ENCODE measurements at places on chromosomes 6 and 20. TPM values are rescaled to one million over a fixed set of nuclear protein-coding genes. Genes with fewer than 3 reads are reported as not detected.

- no peak for DNase-seq
- H3K27ac ChIP-seq: no peak overlapping the region
- H3K27me3 ChIP-seq: no peaks in the 10 kb centered on the region
- no peaks in the 10 kb centered on the region for H3K4me1 ChIP-seq
- H3K4me3 ChIP-seq: no peak overlapping the region
- no peaks in the 10 kb centered on the region for H3K36me3 ChIP-seq
Observed at GRCh38 chr6:147903931-147904330, 395.4 kb downstream of the SAMD5 start.

- H3K4me1 ChIP-seq: peaks cover 8% of the 10 kb centered on the region
- no peak for DNase-seq
- H3K27me3 ChIP-seq: no peaks in the 10 kb centered on the region
- no peak overlapping the region for H3K4me3 ChIP-seq
- no peak overlapping the region for H3K27ac ChIP-seq
Observed at GRCh38 chr6:37160922-37161778, 8.8 kb upstream of the PIM1 start.

DNA sequence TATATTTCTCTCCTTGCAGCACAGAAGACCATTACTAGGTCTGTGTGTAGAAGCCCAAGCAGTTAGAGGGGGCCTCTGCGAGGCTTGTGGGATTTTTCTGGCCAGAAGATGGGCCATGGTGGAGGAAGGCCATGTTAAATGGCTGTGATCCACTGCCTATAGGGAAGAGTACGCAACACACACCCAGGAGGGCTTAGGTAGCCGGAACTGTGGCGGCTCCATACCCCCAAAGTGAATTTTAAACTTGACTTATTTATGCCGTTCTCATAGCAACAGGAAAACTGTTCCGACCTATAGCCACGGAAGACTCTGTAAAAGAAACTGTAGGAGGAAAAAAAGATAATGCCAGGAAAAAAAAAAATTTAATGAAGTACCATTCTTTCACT is 69.5 kb downstream of the SLX4IP start:
- H3K27ac ChIP-seq: no peak overlapping the region
- H3K36me3 ChIP-seq: no peaks in the 10 kb centered on the region
- H3K27me3 ChIP-seq: no peaks in the 10 kb centered on the region
- no peak overlapping the region for H3K4me3 ChIP-seq
- DNase-seq: no peak
- H3K4me1 ChIP-seq: peaks cover 44% of the 10 kb centered on the region

GRCh38 chr20:23889775-23890187 is 10.2 kb upstream of the CST5 start:
- no peaks in the 10 kb centered on the region for H3K4me1 ChIP-seq
- H3K4me3 ChIP-seq: no peak overlapping the region
- no peaks in the 10 kb centered on the region for H3K36me3 ChIP-seq
- H3K27me3 ChIP-seq: no peaks in the 10 kb centered on the region

DNA sequence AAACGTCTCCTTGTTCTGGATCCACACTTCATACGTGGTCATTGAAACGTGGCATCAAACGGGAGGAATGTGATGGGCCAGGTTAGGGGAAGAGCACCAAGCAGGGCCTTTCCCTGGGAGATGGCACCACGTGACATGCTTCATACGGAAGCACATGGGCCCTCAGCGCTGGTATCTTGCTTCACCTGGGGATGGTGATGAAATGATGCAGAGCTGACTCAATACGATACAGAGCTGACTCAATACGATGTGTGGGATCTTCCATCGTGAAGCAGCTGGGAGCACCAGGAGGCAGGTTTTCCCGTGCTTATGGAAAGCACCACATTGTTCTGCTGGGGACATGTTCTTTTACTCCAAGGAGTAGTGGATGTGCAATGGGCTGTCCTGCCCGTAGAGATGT is 22.5 kb upstream of the TAGAP start:
- no peaks in the 10 kb centered on the region for H3K27me3 ChIP-seq
- H3K36me3 ChIP-seq: no peaks in the 10 kb centered on the region
- DNase-seq: no peak

The BPIFB2 gene
- total RNA-seq: not detected

GRCh38 chr6:158002951-158003853 is 21.5 kb downstream of the SYNJ2 start:
- H3K27me3 ChIP-seq: no peaks in the 10 kb centered on the region
- no peaks in the 10 kb centered on the region for H3K36me3 ChIP-seq
- H3K4me1 ChIP-seq: peaks cover 11% of the 10 kb centered on the region
- no peak for DNase-seq

- DNase-seq: no peak
- H3K36me3 ChIP-seq: no peaks in the 10 kb centered on the region
- no peak overlapping the region for H3K4me3 ChIP-seq
- H3K4me1 ChIP-seq: peaks cover 12% of the 10 kb centered on the region
Observed at GRCh38 chr20:7722564-7722963, 217.7 kb downstream of the HAO1 start.

- H3K27ac ChIP-seq: peak overlapping the region; percentile 99
- H3K27me3 ChIP-seq: no peaks in the 10 kb centered on the region
- peaks cover 37% of the 10 kb centered on the region for H3K4me1 ChIP-seq
- H3K4me3 ChIP-seq: no peak overlapping the region
- DNase-seq: no peak
Observed at GRCh38 chr6:36677753-36678487, 594 bp upstream of the CDKN1A start.

- H3K4me1 ChIP-seq: no peaks in the 10 kb centered on the region
- H3K27ac ChIP-seq: no peak overlapping the region
- no peak overlapping the region for H3K4me3 ChIP-seq
- peak; percentile 6 for DNase-seq
- no peaks in the 10 kb centered on the region for H3K36me3 ChIP-seq
Observed at GRCh38 chr20:38680500-38681306, 43.6 kb upstream of the SLC32A1 start.

DNA sequence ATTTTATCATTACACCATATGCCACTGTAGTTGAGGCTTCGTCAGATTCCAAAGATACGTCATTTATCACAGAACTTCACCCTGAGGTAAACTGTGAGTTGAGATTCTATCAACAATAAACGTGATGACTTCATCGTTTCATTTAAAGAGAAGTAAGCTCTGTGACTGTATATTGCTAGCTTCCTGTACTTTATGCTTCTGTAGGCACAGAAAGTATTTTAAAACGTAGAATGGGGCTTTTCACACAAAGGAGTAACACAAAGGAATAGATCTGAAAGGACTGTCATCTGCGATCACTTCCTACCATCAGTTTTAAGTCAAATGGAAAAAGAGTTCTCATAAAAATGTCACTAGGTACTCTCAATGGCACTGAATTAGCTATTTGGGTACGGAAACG is 234.4 kb upstream of the MCHR2 start:
- H3K27me3 ChIP-seq: no peaks in the 10 kb centered on the region
- peaks cover 5% of the 10 kb centered on the region for H3K4me1 ChIP-seq
- H3K4me3 ChIP-seq: no peak overlapping the region

The STX11 gene
- total RNA-seq: 61.1 TPM

The TSBP1 gene
- not detected for total RNA-seq

The LY6G6D gene
- total RNA-seq: not detected

- H3K4me1 ChIP-seq: peaks cover 2% of the 10 kb centered on the region
- no peaks in the 10 kb centered on the region for H3K36me3 ChIP-seq
- H3K27ac ChIP-seq: no peak overlapping the region
- no peak overlapping the region for H3K4me3 ChIP-seq
Observed at GRCh38 chr20:47796971-47797370, 11.7 kb upstream of the SULF2 start.

DNA sequence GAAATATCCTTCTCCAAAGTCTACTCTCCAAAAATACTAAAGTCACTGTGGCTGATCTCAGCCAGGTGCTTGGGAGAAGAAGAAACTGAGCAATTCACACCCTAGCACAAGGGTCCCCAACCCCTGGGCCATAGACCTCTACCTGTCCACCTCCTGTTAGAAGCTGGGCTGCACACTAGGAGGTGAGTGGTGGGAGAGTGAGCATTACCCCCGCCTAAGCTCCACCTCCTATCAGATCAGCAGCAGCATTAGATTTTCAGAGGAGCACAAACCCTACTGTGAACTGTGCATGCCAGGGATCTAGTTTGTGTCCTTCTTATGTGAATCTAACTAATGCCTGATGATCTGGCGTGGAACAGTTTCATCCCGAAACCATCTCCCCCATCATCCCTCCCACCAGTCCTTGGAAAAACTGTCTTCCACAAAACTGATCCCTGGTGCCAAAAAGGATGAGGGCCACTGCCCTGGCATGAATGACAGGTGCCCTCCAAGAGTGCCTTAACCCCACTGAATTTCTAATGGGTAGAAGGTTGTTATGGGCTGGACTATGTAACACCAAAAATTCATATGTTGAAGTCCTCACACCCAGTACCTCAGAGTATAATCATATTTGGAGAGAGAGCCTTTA is 109.2 kb upstream of the CDYL start:
- H3K4me3 ChIP-seq: no peak overlapping the region
- H3K27ac ChIP-seq: no peak overlapping the region
- no peaks in the 10 kb centered on the region for H3K4me1 ChIP-seq
- H3K27me3 ChIP-seq: no peaks in the 10 kb centered on the region

- no peak overlapping the region for H3K27ac ChIP-seq
- DNase-seq: no peak
- no peaks in the 10 kb centered on the region for H3K27me3 ChIP-seq
- no peaks in the 10 kb centered on the region for H3K36me3 ChIP-seq
- H3K4me1 ChIP-seq: no peaks in the 10 kb centered on the region
- no peak overlapping the region for H3K4me3 ChIP-seq
Observed at GRCh38 chr6:118739696-118740353, 88.4 kb upstream of the CEP85L start.

The TUBB2B gene
- total RNA-seq: 1.1 TPM

The C20orf141 gene
- not detected for total RNA-seq

- no peak for DNase-seq
- no peaks in the 10 kb centered on the region for H3K36me3 ChIP-seq
- peaks cover 3% of the 10 kb centered on the region for H3K4me1 ChIP-seq
- H3K27ac ChIP-seq: no peak overlapping the region
- H3K4me3 ChIP-seq: no peak overlapping the region
- H3K27me3 ChIP-seq: no peaks in the 10 kb centered on the region
Observed at GRCh38 chr6:20575704-20576451, 41.6 kb downstream of the CDKAL1 start.

The BTNL2 gene
- total RNA-seq: not detected

DNA sequence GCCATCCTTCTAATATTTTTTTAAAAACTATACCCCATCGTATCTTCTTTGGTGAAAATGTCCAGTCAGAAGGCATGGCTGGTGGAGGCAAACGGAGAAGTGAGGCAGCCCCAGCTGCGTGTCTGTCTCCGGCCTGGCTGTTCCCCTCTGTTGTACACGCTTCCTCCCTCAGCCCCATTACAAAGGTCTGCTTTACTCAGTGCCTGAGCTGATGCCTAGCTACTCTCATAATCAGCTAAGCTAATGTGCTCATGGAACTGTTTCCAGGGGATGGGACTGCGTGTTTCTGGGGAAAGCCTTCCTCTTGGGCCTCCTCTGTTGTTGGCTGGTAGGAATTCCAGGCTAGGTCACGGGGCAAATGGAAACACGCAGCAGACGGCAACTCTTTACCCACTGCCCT is 67.3 kb downstream of the PPP1R3G start:
- H3K27me3 ChIP-seq: no peaks in the 10 kb centered on the region
- no peaks in the 10 kb centered on the region for H3K4me1 ChIP-seq
- no peak for DNase-seq
- H3K4me3 ChIP-seq: no peak overlapping the region
- H3K36me3 ChIP-seq: no peaks in the 10 kb centered on the region

DNA sequence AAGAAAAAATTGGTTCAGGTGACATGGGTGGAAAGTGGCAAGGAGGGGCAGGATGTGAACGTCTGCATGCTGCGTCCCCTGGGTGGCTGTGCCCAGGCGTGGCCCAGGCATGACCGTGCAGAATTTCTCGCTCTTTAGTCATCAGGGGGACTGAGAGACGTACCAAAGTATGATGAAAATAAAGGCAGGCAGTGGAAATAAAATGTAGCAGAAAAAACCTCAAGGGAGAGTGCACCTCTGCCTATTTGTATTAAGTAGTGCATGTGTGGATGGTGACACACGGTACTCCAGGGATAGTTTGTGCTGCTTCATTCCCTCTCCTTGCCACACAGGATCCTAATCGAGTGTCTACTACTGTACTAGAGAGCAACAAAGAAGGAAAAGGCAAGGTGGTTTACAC is 81.1 kb downstream of the ATP9A start:
- no peaks in the 10 kb centered on the region for H3K4me1 ChIP-seq
- DNase-seq: no peak
- H3K4me3 ChIP-seq: no peak overlapping the region
- H3K27me3 ChIP-seq: no peaks in the 10 kb centered on the region
- peaks cover 9% of the 10 kb centered on the region for H3K36me3 ChIP-seq
- H3K27ac ChIP-seq: no peak overlapping the region

- no peaks in the 10 kb centered on the region for H3K36me3 ChIP-seq
- H3K4me3 ChIP-seq: no peak overlapping the region
- no peak overlapping the region for H3K27ac ChIP-seq
- no peak for DNase-seq
- peaks cover 30% of the 10 kb centered on the region for H3K4me1 ChIP-seq
Observed at GRCh38 chr6:108940741-108941140, 92.5 kb downstream of the ARMC2 start.

The SLC22A7 gene
- total RNA-seq: not detected

The XPO5 gene
- total RNA-seq: 22.2 TPM

GRCh38 chr6:100592929-100593328 is 128.2 kb upstream of the SIM1 start:
- H3K36me3 ChIP-seq: no peaks in the 10 kb centered on the region
- H3K27me3 ChIP-seq: no peaks in the 10 kb centered on the region
- no peak for DNase-seq
- H3K4me3 ChIP-seq: no peak overlapping the region
- H3K27ac ChIP-seq: no peak overlapping the region

GRCh38 chr20:38447931-38448675 is 13.0 kb upstream of the SNHG17 start:
- H3K36me3 ChIP-seq: peaks cover 13% of the 10 kb centered on the region
- H3K4me1 ChIP-seq: peaks cover 8% of the 10 kb centered on the region
- DNase-seq: no peak
- no peak overlapping the region for H3K4me3 ChIP-seq
- H3K27ac ChIP-seq: no peak overlapping the region
- no peaks in the 10 kb centered on the region for H3K27me3 ChIP-seq

DNA sequence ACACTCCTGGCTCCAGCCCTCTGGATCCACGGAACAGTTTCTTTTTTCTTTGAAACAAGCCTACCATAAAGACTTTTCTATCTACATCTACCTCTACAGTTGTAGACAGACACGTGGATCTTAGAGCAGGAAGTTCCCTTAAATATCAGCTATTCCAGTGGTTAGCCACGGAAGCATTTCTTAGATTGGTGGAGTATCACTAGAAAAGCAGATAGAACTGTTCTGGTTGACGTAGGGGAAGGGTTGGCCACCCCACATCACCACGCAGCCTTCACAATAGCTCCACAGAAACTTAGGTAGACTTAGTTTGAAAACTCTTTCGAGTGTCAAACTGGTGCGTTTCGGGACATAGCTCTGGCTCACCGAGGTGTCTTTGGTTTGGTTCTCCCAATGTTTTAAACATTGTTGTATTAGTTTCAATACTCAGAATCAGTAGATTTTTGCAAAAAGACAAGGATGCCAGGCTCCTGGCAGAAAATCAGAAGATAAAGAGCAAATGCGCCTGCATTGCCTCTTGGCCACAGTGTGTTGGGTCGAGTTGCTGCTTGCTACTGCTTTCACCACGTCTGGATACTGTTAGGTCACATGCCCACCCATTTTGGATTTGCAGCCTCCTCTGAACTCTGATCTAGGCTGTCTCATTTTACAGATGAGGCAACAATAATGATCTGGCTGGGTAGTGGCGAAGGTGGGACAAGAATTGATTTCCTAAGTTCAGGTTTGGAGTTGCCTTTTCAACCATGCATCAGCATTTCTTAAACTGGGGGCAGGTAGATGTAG is 71.5 kb upstream of the DTNBP1 start:
- no peak overlapping the region for H3K27ac ChIP-seq
- H3K4me3 ChIP-seq: no peak overlapping the region
- peaks cover 3% of the 10 kb centered on the region for H3K4me1 ChIP-seq
- H3K36me3 ChIP-seq: no peaks in the 10 kb centered on the region
- DNase-seq: no peak
- no peaks in the 10 kb centered on the region for H3K27me3 ChIP-seq
